ENCODE measurements at places on chromosomes 7 and 10.

GRCh38 chr7:157431951-157432540, 95.2 kb downstream of the DNAJB6 start:
- DNase-seq, result no peak

DNA sequence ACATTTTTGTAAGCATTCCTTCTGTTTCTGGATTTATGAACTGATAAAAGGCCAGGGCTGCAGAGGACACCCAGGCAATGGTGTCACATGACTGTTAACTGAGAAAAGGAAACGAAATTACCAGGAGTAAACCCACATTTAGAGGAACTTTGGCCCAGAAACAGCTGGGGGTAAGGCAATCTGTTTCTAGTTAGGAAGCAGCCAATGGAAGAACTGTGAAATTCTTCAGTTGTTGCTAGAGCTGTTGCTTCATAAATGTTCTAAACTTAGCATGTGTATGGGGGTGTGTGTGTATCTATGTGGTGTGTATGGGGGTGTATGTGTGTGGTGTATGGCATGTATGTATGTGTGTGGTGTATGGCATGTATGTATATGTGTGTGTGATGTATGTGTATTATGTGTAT, 11.8 kb upstream of the PDCD4 start:
- DNase-seq, result no peak

GRCh38 chr7:101669307-101669706, 40.2 kb upstream of the MYL10 start:
- no peak for DNase-seq

DNA sequence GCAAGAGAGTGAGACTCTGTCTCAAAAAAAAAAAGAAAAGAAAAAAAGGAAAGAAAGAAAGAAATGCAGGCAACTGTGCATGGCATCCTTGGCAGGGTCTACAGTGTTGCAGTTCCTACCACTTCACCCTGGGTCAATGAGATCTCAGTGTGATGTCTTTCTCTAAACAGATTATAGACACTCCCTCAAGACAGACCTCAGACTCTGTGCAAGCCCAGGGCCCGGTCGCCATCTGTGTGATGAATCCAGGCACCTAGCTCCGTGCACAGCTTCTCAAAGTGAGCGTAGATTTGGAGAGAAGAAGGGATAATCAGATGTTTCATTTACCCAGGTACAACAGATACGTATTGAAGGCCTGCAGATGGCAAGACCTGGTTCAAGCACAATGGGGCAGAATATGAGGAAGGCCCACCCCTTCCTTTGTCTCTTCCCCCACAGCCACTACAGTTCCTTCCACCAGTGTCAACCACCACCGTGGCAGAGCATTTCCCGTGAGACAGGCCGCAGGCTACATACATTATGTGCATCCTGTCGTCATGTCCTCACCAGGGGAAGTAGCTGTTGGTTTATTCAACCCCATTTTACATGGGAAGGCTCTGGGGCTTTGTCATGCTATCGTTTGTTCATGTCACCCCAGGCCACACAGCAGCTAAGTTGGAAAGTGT, 471.7 kb upstream of the GALNT17 start:
- DNase-seq, result no peak

- no peak for DNase-seq
Measured at GRCh38 chr7:144787127-144787526, 48.7 kb downstream of the TPK1 start.

DNA sequence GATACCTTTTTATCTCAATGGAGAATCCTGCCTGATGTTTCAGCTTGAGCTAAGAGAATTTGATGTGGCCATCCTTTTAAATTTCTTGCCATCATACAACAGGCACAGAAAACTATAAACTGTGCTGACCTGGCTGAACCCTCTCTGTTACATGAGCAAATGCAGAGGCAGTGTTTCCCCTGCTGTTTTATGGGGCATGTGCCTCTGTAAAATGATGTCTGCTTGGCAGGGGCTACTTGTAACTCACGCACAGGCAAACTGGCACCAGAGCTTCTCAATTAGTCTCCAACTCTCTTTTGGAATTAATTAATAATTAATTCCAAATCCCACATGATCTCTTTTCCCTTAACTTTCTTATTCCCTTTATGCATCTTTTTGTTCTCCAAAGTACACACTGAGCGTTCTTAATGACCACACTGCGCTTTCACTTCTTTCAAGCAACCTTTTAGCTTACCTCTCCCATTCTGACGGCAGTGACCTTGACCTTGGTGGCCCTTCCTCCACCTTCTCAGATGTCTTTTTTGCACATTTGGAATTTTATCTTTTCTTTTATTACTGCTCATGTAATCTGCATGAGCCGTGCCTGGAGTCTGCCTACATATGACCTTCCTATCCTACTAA, 334.0 kb downstream of the PLXNA4 start:
- DNase-seq, result no peak

- no peak for DNase-seq
Measured at GRCh38 chr10:129194181-129194870, 272.7 kb upstream of the MGMT start.

DNA sequence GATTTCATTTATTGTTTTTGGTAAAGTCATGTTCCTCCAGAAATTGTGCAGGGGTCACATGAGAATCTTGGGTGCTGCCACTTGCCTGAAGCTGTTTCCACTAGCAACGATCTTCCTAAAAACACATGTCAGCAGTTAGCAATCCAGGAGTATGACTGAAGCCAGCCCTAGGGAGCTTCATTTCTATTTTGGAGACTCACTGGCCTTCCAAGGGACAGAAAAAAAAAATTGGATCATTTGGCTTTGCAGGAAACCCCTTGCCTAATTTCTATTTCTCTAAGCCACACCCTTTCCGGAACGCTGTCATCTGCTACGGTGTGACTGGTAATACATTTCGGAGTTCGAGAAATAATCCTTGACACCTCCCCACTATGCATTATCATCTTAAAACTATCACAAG, 204.7 kb downstream of the TAX1BP1 start:
- no peak for DNase-seq

DNA sequence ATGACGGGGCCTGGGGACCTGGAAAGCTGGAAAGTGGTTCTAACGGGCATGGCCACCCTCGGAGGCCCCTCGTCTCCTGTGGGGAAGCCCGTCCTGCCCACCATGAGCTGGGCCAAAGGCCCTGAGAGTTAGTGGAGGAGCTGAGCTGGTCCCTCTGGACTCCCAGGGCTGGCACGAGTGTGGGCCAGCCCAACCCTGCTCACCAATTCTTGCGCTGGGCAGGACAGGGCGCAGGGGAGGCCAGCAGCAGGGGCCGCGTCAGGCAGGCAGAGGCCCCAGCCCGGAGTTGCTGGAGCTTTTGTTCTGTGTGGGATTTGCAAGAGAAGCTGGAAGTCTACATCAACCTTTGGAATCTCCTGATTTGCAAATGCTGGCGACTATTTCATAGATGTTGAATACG, 29.8 kb downstream of the UNCX start:
- DNase-seq, result no peak

DNA sequence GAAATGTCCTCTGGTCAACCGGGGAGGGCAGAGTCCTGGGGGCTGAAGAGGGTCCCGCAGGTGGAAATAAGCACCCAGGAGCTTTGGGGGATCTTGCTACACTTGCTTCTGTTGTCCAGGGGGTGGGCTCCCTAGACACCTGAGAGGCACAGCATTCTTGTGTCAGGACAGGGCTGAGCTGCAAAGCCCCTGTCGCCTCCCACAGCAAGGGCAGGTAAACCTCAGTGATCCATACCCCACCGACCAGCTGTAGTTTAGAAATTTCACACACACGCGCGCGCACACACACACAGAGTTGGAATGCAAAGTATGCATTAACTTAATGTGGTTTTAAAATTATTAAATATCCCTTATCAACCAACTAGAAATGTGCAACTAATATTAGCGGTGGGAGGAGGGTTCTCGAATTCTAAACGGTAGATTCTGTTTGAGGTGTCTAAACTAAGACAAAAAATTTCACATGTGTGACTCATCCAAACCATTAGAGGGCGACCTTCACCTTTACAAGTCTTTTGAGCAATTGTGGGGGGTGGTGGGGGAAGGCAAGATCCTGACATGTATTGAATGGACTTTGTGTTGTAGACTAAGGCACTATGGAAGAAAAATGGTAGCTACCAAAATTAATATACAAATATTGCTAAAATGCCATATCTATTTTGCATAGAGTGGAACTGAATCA, 34.3 kb upstream of the PTF1A start:
- DNase-seq, result peak; percentile 29

GRCh38 chr7:127885843-127886242, 145.4 kb downstream of the LRRC4 start:
- DNase-seq, result peak; percentile 69

GRCh38 chr10:60967260-60967659, 23.3 kb upstream of the RHOBTB1 start:
- no peak for DNase-seq

- no peak for DNase-seq
Measured at GRCh38 chr7:23020742-23021401, 6.9 kb upstream of the HYCC1 start.

GRCh38 chr7:47303014-47303694, 278.8 kb downstream of the TNS3 start:
- DNase-seq, result no peak

GRCh38 chr10:18159557-18159956, 19.3 kb downstream of the CACNB2 start:
- no peak for DNase-seq

DNA sequence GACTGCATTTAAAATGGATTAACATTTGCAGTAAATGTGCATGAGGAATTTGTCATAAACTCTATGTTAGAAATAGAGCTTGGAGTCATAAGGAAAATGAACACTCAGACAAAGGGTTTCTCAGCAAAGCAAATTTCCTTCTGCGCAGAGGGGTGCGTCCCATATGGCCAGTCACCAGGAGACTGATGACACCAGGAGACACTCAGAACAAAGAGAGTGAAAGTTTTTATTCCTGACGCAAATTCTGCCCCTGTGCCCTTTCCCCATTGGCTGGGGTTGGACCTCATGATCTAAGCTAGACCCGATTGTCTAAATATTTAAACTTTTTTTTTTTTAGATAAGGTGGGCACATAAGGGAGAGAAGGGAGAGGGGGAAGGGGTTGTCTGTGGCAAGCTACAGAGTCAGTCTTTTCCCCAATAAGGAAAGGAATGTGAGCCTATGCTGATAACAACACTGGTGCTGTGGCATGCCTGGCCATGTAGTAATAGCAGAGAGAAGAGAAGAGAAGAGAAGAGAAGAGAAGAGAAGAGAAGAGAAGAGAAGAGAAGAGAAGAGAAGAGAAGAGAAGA, 202.0 kb downstream of the POM121L12 start:
- DNase-seq, result no peak

- no peak for DNase-seq
Measured at GRCh38 chr10:27513451-27514191, 9.5 kb downstream of the RAB18 start.

GRCh38 chr10:126042354-126042753, 146.0 kb downstream of the FANK1 start:
- no peak for DNase-seq

DNA sequence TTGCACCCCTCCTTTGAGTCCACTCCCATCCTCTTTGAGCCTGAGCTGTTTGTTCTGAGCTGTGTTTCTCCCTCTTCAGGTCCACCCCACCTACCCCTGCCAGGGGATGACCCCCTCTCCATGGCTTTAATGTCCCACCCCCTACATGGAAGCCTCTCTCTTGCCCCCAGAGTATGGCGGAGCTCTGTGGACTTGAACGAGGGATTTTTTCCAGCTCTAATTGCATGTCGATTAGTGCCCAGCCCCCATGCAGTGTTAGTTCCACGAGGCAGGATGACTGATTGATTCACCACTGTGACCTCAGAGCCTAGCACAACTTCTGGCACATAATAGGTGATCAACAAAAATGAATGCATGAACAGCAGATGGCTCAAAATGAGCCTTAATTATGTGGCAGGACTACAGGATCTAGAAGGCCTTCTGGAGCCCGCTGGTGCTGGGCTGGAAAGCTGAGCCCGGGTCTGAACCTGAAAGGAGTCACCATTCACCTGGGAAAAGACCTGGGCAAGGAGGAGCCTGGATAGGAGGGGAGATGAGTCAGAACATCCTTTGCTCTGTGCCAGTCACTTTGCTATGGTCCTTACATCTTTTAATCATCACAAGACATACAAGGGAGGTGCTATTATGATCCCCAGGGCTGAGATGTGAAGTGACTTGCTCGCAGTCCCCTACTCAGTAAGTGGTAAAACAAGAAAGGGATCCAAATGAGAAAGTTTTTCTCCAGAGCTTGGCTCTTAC, 17.1 kb upstream of the SLC18A2 start:
- DNase-seq, result no peak

DNA sequence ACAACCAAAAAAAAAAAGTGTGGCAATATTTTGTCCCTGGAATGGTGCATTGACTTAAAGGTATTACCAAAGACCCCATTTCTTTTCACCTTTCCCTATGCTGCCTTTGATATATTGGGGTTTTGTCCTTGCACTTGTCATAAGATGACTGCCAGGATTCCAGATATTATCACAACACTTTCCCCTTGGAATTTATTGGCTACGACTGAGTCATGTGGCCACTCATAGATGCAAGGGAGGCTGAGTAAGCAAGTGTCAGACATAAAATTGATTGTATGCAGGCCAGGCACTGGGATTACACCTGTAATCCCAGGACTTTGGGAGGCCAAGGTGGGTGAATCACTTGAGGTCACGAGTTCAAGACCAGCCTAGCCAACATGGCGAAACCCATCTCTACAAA, 83.6 kb downstream of the PPP1R3C start:
- no peak for DNase-seq

- no peak for DNase-seq
Measured at GRCh38 chr7:150375662-150376521, 3.2 kb upstream of the ZNF775 start.

- DNase-seq, result no peak
Measured at GRCh38 chr7:73850781-73851207, 8.5 kb upstream of the METTL27 start.

GRCh38 chr7:90411510-90411909, 8.2 kb downstream of the CLDN12 start:
- no peak for DNase-seq

- no peak for DNase-seq
Measured at GRCh38 chr7:77464589-77464988, 48.4 kb upstream of the GSAP start.

GRCh38 chr7:55050281-55050680, 31.5 kb downstream of the EGFR start:
- peak; percentile 92 for DNase-seq

GRCh38 chr7:69504733-69505420, 93.4 kb upstream of the AUTS2 start:
- no peak for DNase-seq

GRCh38 chr10:69486922-69487730, 35.9 kb downstream of the TSPAN15 start:
- no peak for DNase-seq

- DNase-seq, result no peak
Measured at GRCh38 chr7:79462390-79462789, 8.9 kb upstream of the MAGI2 start.

DNA sequence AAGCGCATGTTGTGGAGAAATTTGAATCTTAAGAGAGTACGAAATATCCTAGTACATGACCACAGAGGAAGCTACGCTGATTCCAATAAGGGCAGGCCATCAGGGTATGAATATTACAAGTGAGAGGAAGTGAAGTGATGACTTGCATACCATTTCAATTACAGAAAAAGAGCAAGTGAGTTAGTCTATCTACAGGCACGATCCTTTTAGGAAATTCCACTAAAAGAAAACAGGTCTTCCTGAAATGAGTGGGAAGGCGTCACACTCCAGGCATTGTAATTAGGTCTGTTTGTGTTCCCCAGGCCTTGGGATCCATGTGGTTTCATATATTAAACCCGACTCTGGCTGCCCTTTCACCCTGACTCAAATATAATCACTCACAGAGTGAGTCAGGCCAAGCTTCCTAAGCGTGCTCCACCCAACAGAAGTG, 152.5 kb downstream of the SEMA3A start:
- no peak for DNase-seq

Data from NCI-H1694 (cell line).